ENCODE measurements at places on chromosomes 7 and 10. TPM values are rescaled to one million over a fixed set of nuclear protein-coding genes. Genes with fewer than 3 reads are reported as not detected.

DNA sequence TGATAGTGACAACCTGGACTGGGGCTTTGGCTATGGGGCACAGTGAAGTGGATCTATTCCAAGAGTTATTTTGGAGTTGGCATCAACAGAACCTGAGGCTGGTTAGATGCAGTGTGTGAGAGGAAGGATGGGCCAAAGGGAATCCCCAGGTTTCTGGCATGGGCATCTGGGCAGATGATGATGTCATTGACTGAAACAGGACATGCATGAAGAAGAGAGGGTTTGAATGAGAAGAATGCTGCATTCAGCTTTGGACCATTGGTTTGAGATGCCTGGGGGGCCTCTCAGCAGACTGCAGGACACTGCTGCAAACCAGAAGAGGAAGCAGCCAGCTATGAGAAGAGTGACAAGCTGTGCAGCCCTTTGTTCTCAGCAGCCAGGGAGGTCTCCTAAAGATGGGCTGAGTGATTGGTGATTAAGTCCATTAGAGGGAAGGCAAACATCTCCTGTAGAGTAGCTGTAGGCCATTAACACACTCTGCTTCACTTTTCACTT, 23.1 kb upstream of the PIK3CG start:
- DNase-seq: no peak
- H3K4me1 ChIP-seq: no peaks in the 10 kb centered on the region
- no peak overlapping the region for H3K4me3 ChIP-seq
- H3K27ac ChIP-seq: no peak overlapping the region
- H3K36me3 ChIP-seq: no peaks in the 10 kb centered on the region

- no peak for DNase-seq
- peaks cover 29% of the 10 kb centered on the region for H3K36me3 ChIP-seq
- H3K4me3 ChIP-seq: no peak overlapping the region
Observed at GRCh38 chr7:55497521-55497920, 74.8 kb downstream of the VOPP1 start.

GRCh38 chr7:28179120-28180030, 1.2 kb downstream of the JAZF1 start:
- H3K27me3 ChIP-seq: peaks cover 31% of the 10 kb centered on the region
- H3K4me1 ChIP-seq: peaks cover 23% of the 10 kb centered on the region
- peak overlapping the region; percentile 82 for H3K4me3 ChIP-seq
- no peaks in the 10 kb centered on the region for H3K36me3 ChIP-seq
- H3K27ac ChIP-seq: peak overlapping the region; percentile 62

ARID5B gene
- 65.1 TPM for total RNA-seq

GRCh38 chr7:49631071-49631815, 142.2 kb upstream of the VWC2 start:
- H3K27me3 ChIP-seq: no peaks in the 10 kb centered on the region
- DNase-seq: no peak
- H3K27ac ChIP-seq: no peak overlapping the region
- no peaks in the 10 kb centered on the region for H3K36me3 ChIP-seq
- H3K4me3 ChIP-seq: no peak overlapping the region

GRCh38 chr7:138458576-138459412, 1.3 kb upstream of the TRIM24 start:
- H3K4me1 ChIP-seq: peaks cover 26% of the 10 kb centered on the region
- no peak for DNase-seq
- H3K27ac ChIP-seq: no peak overlapping the region
- no peaks in the 10 kb centered on the region for H3K27me3 ChIP-seq
- peaks cover 8% of the 10 kb centered on the region for H3K36me3 ChIP-seq

OIT3 gene
- total RNA-seq: not detected

DNA sequence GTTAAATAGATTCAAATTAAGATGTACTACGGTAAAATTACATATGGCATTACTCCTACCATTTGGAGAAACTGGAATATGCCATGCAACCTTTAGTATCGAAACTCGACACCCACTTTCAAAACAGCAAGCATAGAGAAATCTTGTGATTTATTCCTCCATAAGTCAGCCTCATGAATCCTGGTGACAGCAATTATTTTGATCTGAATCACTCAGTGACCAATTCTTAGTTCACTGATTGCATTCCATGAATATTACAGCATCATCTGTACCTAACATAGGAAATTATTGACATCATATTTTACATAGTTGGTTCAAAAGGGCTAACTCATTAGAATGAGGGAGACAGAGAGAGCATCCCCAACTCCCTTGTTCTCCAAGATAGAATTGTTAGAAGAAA, 89.6 kb downstream of the CACNB2 start:
- no peak overlapping the region for H3K4me3 ChIP-seq
- DNase-seq: no peak
- H3K27ac ChIP-seq: no peak overlapping the region
- no peaks in the 10 kb centered on the region for H3K4me1 ChIP-seq
- no peaks in the 10 kb centered on the region for H3K36me3 ChIP-seq

GRCh38 chr10:121910673-121911420, 17.0 kb downstream of the ATE1 start:
- H3K36me3 ChIP-seq: peaks cover 28% of the 10 kb centered on the region
- H3K27ac ChIP-seq: peak overlapping the region; percentile 1
- DNase-seq: no peak
- no peaks in the 10 kb centered on the region for H3K27me3 ChIP-seq

EVX1 gene
- total RNA-seq: not detected

ZNF282 gene
- 49.4 TPM for total RNA-seq

ANKRD22 gene
- total RNA-seq: 0.16 TPM

DNA sequence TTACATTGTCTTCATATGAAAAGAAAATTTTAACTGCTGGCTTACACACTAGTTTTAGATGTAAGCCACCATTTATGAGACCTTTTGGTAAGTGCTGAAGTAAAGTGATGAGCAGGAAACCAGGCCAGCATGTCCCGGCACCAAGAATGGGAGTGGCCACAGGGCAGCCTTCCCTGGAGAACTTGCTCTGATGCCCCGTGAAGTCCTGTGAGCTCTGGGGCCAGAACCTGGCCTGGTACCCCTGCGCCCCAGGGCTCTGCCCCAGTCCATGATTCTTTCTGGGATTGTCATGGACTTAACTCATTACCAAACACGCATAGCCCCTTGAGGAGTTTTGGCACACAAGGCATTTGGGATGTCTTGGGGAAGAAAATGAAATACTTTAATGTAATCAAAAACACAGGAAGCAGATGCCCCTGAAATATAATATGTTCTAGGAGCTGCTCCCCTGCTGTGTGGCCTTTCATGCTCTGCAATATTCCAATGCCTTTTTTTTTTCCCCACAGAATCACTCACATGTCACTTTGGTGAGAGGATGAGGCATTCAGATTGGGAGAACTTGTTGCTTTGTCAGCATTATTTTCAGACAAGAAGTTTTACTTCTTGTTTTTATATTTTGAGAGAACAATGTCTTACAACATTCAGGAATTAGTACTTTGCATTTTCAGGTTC, 53.1 kb upstream of the CXCL12 start:
- no peak overlapping the region for H3K27ac ChIP-seq
- H3K4me1 ChIP-seq: no peaks in the 10 kb centered on the region
- no peak for DNase-seq
- no peaks in the 10 kb centered on the region for H3K27me3 ChIP-seq

- DNase-seq: no peak
- H3K27me3 ChIP-seq: peaks cover 10% of the 10 kb centered on the region
- no peaks in the 10 kb centered on the region for H3K36me3 ChIP-seq
Observed at GRCh38 chr10:95384011-95384704, 93.4 kb upstream of the PDLIM1 start.

CYP3A5 gene
- total RNA-seq: not detected

- H3K4me1 ChIP-seq: no peaks in the 10 kb centered on the region
- no peak overlapping the region for H3K27ac ChIP-seq
Observed at GRCh38 chr10:78648256-78648860, 420.4 kb upstream of the ZMIZ1 start.

- H3K4me1 ChIP-seq: peaks cover 39% of the 10 kb centered on the region
- no peak overlapping the region for H3K4me3 ChIP-seq
- H3K36me3 ChIP-seq: peaks cover 7% of the 10 kb centered on the region
- peak overlapping the region; percentile 69 for H3K27ac ChIP-seq
- DNase-seq: no peak
Observed at GRCh38 chr7:22662036-22662435, 65.0 kb upstream of the IL6 start.

DNA sequence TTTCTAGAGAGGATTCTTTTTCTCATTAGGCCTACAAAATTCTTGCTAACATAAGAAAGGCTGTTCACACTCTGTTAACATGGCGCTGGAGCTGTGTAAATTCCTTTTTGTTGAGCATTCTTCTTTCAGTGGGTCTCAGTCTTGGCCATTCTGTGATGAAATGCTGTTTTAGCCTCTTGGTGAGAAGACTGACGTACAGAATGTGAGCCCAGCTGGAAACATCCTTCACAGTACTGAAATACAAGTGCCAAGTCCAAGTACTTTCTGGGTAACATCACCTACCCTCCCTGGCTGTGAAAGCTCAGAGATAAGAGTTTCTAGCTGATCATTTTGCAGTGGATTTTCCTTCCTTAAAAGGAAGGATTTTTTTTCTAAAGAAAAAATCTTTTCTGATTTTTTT, 231.8 kb downstream of the AHR start:
- H3K4me1 ChIP-seq: peaks cover 10% of the 10 kb centered on the region
- H3K27me3 ChIP-seq: peaks cover 3% of the 10 kb centered on the region
- no peaks in the 10 kb centered on the region for H3K36me3 ChIP-seq
- H3K27ac ChIP-seq: no peak overlapping the region
- no peak overlapping the region for H3K4me3 ChIP-seq

BEND7 gene
- total RNA-seq: not detected

TMEM225B gene
- total RNA-seq: 0.64 TPM

DNA sequence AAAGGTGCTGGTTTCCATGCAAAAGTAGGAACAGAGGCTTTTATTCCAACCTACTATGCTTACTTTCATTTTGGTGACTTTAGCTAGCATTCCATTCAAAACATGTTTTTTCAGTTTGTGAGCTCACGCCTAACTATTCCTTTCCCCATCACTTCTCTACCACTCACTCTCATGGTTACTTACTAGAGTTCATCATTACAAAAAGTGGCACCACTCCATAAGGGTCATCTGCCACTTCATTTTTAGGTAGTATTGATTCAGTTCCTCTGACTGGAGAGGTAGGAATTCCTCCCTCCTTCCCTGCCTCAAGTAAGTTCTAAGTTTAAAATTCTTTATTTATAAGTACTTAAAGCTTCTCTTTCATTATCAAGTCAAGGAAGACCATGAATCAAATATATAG, 543.1 kb downstream of the HTR7 start:
- no peaks in the 10 kb centered on the region for H3K4me1 ChIP-seq
- H3K36me3 ChIP-seq: no peaks in the 10 kb centered on the region
- DNase-seq: no peak
- no peaks in the 10 kb centered on the region for H3K27me3 ChIP-seq

- H3K4me1 ChIP-seq: peaks cover 10% of the 10 kb centered on the region
- peaks cover 19% of the 10 kb centered on the region for H3K27me3 ChIP-seq
- no peak for DNase-seq
- H3K27ac ChIP-seq: no peak overlapping the region
- peaks cover 5% of the 10 kb centered on the region for H3K36me3 ChIP-seq
Observed at GRCh38 chr10:6977398-6978186, 397.5 kb upstream of the PRKCQ start.

TNPO3 gene
- total RNA-seq: 52.8 TPM

GTF2I gene
- 203 TPM for total RNA-seq

DNA sequence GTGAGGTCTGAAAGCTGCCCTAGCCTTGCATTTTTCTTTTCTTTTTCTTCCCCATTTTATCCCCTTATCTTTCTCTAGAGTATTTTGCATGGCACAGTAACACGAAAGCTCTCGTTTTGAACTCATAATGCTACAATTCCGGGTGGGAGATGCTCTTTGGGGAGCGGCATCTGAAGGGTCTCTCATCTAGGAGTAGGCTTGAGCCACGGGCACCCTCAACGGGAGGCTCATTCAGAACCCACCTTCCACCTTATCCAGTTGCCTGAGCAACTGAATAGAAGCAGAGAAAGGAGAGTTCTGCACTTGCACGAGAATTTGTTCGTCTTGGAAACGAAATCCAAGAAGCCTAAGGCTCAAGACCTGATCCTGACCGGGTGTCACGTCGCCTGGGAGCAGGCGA, 603.5 kb upstream of the FOXK1 start:
- no peak overlapping the region for H3K27ac ChIP-seq
- no peaks in the 10 kb centered on the region for H3K36me3 ChIP-seq
- DNase-seq: no peak
- H3K4me1 ChIP-seq: no peaks in the 10 kb centered on the region
- H3K4me3 ChIP-seq: no peak overlapping the region

GRCh38 chr10:43221419-43222209, 45.3 kb downstream of the RASGEF1A start:
- no peak overlapping the region for H3K27ac ChIP-seq
- H3K4me1 ChIP-seq: no peaks in the 10 kb centered on the region
- H3K36me3 ChIP-seq: no peaks in the 10 kb centered on the region
- H3K27me3 ChIP-seq: peaks cover 23% of the 10 kb centered on the region
- DNase-seq: no peak

GRCh38 chr10:59361663-59362143, 646 bp downstream of the FAM13C start:
- no peaks in the 10 kb centered on the region for H3K36me3 ChIP-seq
- no peaks in the 10 kb centered on the region for H3K4me1 ChIP-seq
- no peak overlapping the region for H3K27ac ChIP-seq
- DNase-seq: no peak
- H3K27me3 ChIP-seq: peaks cover 26% of the 10 kb centered on the region

FGFR2 gene
- not detected for total RNA-seq

DNA sequence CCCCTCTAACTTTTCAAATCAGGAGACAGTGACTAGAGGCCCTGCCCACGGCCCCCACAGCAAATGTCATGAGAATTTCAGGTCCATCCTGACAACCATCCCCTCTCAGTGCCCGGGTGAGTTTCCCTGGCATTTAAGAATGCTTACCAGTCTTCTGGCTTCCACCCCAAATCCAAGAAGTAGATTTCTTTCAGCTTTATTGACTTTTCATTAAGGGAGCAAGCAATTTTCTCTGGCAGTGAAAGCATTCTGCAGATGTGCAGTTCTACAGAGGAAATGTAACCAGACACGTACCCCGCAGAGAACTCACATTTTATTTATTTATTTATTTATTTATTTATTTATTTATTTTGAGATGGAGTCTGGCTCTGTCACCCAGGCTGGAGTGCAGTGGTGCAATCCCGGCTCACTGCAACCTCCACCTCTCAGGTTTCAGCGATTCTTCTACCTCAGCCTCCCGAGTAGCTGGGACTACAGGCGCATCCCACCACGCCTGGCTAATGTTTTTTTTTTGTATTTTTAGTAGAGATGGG, 120.9 kb upstream of the KCTD7 start:
- H3K36me3 ChIP-seq: no peaks in the 10 kb centered on the region
- no peak for DNase-seq
- no peaks in the 10 kb centered on the region for H3K4me1 ChIP-seq
- no peak overlapping the region for H3K4me3 ChIP-seq

VIM gene
- total RNA-seq: 192 TPM

All from activated T-helper 1 cell treated with anti-CD3 and anti-CD28 coated beads, Interleukin-12 subunit alpha, Interleukin-12 subunit beta, Interleukin-2, Interleukin-4 antibody, amounts not matched to agents 30 ng/mL and 10 ng/mL and 1 ng/mL, durations not matched to agents 14 hours and 24 hours and 36 hours (primary cell).